ENCODE measurements at places on chromosomes 2 and 18. TPM values are rescaled to one million over a fixed set of nuclear protein-coding genes. Genes with fewer than 3 reads are reported as not detected.

Gene CD8B2
- total RNA-seq: 3.6 TPM

Gene COL6A3
- total RNA-seq: 7.0 TPM

Gene CPS1
- 2.0 TPM for total RNA-seq

Gene ITGAV
- total RNA-seq: 8.7 TPM

Gene HOXD12
- not detected for total RNA-seq

Gene TUBA4B
- not detected for total RNA-seq

Gene MATN3
- total RNA-seq: not detected

Gene EFEMP1
- not detected for total RNA-seq

Gene PLGLB2
- total RNA-seq: 0.59 TPM

Gene TMEM182
- 4.6 TPM for total RNA-seq

Gene IL36A
- total RNA-seq: not detected

Gene GNLY
- 9.0 TPM for total RNA-seq

Gene CXCR4
- total RNA-seq: 102 TPM

Gene GPR75
- total RNA-seq: 2.0 TPM

Gene PTH2R
- not detected for total RNA-seq

Gene RAD51AP2
- total RNA-seq: not detected

Gene PDCD1
- 39.3 TPM for total RNA-seq

Gene PRKAG3
- not detected for total RNA-seq

Gene PLEKHH2
- total RNA-seq: 0.49 TPM

Gene KCNS3
- not detected for total RNA-seq

Gene MOGAT1
- not detected for total RNA-seq

Gene PDE11A
- total RNA-seq: not detected

Gene TNFAIP6
- total RNA-seq: not detected

Gene HMSD
- 11.4 TPM for total RNA-seq

Gene C1QL2
- not detected for total RNA-seq

Gene SH2D6
- 0.63 TPM for total RNA-seq

Gene HPCAL1
- 47.6 TPM for total RNA-seq

Gene RBKS
- total RNA-seq: 2.1 TPM

Gene IGFBP2
- total RNA-seq: 0.84 TPM

Measured in CD8-positive, alpha-beta memory T cell (primary cell).